ENCODE measurements at places on chromosomes 2 and 18. TPM values are rescaled to one million over a fixed set of nuclear protein-coding genes. Genes with fewer than 3 reads are reported as not detected.

Gene GPN1
- 24.2 TPM for total RNA-seq

Gene IL1F10
- not detected for total RNA-seq

Gene UBE2E3
- 62.5 TPM for total RNA-seq

Gene GCG
- total RNA-seq, result 55.2 TPM

DNA sequence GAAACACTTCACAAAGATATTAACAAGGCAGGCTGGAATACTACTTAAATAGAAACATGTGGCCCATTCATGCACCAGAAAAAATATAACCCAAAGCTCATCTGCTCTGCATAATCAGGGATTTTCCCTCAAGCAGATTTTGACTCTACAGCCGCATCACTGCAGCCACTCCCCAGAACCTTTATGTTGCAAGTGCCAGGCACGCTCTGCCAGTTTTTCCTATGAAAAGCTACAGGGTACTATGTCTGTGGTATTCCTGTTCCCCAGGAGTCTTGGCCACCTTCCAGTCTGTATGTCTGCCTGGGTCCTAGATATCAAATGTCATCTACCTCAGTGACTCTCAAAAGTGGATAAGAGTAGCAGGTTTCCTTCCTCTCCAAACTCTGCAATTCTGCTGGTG is 3.8 kb downstream of the COA5 start:
- no peak for DNase-seq

DNA sequence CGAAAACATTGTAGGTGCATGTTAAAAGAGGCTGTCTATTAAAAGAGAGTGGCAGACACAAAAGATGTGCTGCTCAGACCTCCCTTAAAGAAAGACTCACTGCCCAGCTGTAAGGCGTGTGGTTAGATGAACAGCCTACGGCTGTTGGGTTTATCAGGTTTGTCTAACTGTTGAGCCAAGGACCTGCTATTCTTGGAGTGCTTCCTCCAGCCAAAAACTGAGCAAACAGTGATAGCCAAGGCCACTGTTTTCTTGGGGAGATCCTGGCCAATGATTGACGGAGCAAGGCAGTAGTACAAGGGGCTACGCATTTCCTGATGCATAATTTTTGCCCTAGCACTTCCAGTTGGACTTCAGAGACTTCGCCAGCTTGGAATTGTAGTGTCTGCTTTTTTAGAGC is 1.4 kb upstream of the RAB3GAP1 start:
- no peak for DNase-seq

DNA sequence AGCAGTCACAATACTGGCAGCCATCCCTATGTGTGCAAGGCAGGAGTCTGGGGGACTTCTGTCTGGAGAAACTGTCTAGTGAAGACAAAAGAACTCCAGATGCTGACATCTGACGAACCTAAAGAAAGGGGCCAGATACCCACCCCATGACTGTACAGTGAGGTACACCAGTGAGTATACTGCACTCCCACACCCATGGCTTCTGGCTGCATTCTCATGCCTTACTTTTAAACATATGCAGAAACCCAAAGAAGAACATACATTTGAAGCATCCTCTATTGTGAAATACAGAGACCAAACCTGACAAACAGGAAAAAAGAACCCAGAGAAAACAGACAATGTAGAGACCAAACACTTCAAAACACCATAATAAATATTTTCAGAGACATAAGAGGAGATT is 102.2 kb downstream of the ACTR3 start:
- DNase-seq, result no peak

DNA sequence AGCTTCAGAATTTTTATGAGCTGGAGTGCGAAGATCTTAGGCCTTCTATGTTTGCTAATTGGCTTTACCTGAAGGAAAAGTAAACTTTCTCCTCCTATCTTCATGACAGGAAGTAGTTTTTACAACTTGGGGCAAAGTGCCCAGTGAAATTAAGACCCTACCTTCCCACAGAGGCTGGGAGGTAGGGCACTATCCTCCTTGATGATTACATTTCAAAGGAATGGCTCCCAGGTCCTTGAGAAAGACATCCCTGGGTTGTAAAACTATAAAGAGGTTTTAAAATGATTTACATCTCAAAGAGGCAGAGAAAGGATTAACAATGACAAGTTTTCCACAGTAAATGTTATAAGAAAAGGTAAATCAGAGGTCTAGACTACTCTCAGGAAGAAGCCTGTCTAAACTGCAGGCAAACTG is 155.8 kb downstream of the CDH7 start:
- DNase-seq, result peak; percentile 41

GRCh38 chr2:64563436-64563938 is 39.4 kb downstream of the AFTPH start:
- DNase-seq, result no peak

GRCh38 chr18:57737400-57738060 is 65.6 kb downstream of the ATP8B1 start:
- DNase-seq, result peak; percentile 65

DNA sequence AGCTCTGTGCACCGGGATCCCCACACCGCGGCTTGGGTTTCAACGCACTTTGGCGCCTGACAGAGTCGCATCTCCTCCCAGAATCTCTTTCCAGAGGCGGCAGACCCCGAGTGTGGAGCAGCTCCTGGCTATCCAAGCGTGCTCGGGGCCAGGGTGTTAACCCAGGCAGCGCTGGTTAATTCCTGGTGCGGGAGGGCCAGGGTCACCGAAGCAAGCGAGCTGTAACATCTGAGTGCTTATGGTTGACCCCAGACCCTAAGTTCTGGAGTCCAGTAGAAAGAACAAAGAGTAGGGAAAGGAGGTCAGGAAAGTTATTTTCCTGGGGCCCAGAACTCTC is 566 bp upstream of the OSR1 start:
- no peak for DNase-seq

Measured in left colon (tissue), 2 donors.